ENCODE measurements at places on chromosomes 5 and 9.

GRCh38 chr5:106241409-106241808 lies 1429.3 kb downstream of the EFNA5 start:
- DNase-seq: no peak

GRCh38 chr5:138932171-138932810 lies 57.2 kb upstream of the LRRTM2 start:
- no peak for DNase-seq

DNA sequence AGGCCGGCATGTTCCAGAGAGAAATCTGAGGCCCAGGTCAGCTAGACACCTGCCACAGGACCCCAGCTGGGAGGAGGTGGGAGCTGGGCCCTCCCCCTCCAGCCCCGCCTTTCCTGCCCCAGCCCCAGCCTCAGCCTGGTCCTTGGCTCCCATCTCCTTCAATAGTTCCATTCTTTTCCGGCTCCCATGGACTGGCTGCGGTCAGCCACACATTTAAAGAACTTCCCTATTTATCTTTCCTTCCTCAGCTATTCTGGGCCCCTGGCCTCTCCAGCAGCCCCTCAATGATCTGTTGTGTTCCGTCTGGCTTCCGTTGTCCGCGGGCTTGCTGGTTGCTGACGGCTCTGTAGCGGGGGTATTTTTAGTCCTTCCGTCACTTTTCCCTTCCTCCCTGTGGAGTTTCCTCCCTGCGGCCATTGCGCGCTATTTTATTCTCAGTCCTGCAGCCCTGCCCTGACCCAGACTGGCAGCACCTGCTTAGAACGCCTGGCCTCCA lies 73.8 kb downstream of the AMBP start:
- DNase-seq: no peak

DNA sequence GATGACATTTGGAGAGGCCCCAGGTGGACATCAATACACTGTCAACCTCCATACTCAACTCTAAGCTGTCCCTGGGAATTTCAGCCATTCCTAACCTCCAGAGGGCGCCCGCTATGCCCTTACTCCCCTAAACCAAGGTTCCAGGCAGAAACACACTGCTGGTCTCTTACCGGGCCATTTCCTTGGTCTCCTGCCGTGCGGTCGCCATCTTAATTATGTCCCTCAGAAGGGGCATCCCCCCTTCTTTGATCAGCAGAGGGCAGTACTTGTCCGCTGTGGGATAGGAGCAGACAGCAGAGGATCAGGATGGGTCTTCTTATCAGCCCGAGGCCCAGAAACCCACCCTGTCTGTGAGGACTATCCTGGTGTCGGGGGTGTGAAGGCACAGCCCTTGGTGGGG lies 9.3 kb upstream of the ZDHHC12 start:
- no peak for DNase-seq

- no peak for DNase-seq
These were observed 33.2 kb upstream of the ERAP2 start for GRCh38 chr5:96843140-96843539.

DNA sequence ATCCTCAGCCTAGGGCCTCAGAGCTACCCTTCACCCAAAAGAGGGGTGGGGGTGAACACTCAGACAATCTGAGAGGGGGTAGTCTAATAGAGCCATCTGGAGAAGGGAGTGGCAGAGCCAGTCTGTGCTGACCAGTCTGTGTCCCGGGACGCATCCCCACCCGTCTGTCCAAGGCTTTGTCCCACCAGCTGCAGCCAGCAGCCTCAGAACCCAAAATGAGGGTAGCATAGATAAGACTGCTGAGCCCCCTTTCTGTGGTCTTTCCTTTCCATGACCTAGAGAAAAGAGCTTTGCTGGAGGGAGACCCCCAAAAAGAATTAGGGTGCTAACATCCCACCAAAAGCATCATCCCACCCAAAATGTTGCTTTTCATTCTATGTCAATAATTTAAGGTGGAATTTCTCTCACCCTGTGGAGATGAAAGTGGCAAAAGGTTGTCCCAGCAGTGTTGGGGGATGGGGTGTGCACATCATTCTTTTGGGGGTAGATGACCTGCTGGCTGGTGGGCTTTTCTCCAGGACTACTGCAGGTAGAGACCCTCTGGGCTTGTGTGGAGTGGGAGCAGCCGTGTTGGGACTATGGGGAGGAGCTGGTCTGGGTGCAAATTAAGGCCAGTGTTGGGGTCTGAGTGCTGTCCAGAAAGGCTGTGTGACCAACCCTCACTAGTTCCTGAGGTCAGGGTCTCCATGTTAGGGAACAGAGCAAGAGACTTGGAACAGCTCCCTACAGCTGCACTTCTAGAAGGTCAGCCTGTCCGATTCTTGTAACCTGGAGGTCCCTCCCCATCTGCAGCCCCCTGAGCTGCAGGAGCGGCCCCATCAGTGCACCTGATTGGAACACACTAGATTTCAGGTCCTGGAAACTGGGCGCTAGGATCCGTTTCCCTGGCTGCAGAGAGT lies 19.9 kb downstream of the URM1 start:
- DNase-seq: no peak

DNA sequence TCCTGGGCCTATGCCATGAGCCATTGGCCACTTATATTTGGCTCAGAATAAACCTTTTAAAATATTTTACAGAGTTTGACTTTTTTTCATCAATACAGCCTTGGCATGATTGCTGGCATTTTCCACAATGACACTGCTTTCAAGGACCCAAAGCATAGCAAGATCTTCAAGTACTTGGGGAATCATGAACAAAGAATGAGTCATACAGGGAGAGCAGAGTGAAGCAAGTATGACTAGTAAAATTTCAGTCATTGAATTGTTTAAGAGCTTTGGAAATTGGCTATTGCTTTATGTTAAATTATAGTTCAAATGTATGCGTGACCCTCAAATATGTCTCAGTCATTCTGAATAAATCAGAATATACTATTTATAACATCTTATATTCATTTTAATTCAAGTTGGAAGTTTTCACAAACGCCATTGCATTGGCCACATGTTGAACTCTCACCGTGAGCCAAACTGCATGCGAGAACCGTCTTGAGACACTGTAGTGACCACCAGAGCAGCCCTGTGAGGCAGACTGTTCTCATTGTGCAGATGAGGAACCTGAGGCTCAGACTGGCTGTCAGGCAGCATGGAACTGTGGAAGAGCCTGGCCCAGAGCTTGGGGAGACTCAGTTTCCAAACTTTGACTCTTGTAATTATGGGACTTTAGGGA lies 52.9 kb downstream of the GDNF start:
- DNase-seq: no peak

DNA sequence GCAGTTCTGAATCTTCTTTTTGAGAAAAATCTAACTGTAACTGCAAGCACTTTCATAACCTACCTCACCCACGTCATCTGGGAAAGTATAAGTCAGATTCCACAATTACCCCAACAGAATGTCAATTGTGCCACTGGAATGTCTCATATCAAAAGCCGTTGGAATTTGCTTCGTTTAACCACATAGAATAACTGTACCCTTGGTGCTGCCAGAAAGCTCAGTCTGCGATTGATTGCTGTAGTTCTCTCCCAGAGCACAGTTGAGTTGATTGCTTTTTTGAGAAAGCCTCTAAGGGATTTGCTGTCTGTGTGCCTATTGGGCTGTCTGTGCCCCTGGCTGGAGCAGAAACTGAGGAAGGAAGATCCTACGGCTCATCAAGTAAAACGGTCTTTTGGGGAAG lies 583.6 kb downstream of the TMEM38B start:
- DNase-seq: no peak

DNA sequence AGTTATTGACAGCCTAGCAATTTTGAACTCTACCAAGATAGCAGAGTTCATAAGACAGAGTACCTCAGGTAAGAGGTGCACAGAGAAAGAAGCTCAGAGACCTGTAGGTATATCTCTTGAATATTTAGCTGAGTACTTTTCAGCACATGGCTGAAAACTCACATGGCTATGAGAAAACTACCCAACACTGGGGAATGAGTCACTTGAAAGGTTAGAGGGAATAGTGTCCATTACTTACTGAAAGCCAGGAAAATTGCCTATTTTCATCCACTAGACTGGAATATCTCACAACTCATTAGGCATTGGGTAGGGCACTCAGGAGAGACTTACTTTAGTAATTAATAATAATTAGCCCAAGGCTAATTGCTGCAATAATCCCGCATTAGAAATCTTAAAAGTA lies 8.3 kb downstream of the TSLP start:
- no peak for DNase-seq

GRCh38 chr5:83472508-83473345 lies 1.2 kb downstream of the VCAN start:
- DNase-seq: no peak

GRCh38 chr9:133526721-133527321 lies 2.1 kb upstream of the MYMK start:
- DNase-seq: no peak

DNA sequence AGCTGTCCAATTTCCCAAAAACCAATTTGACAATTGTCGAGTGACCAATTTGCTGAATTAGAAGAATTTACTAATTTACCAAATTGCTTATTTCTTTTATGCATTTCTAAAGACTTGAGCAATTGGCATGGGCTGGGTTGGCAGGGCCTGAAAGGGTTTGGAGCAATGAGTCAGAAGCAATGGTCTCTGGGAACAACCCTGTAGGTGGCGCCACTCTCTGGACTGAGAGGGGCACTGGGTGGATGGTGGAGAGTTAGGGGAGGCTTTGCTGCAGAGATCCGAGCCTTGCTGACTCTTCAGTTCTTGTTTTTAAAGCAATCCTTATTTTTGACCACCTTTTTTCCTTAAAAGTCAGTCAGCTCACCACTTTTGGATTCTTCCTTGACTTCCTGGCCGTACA lies 71.5 kb upstream of the RPS23 start:
- no peak for DNase-seq

GRCh38 chr5:32839106-32839505 lies 128.0 kb downstream of the NPR3 start:
- DNase-seq: no peak

DNA sequence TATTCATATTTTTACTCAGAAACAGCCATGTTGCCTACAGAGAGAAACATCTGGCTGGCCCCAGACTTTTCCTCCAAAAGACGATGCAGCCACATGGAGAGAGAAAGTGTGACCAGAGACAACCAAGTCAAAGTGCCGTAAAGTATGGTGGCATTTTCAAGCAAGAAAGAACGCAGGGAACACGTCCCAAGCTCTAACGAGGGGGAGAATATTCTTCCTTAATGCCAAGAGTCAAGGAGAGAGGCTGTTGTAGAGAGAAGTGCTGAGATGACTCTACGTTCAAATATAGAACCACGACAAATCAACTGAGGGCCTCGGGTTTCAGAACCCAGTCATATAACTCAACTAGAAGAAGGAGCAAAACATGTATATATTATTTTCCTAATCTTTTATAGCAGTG lies 55.9 kb downstream of the FNBP1 start:
- no peak for DNase-seq

DNA sequence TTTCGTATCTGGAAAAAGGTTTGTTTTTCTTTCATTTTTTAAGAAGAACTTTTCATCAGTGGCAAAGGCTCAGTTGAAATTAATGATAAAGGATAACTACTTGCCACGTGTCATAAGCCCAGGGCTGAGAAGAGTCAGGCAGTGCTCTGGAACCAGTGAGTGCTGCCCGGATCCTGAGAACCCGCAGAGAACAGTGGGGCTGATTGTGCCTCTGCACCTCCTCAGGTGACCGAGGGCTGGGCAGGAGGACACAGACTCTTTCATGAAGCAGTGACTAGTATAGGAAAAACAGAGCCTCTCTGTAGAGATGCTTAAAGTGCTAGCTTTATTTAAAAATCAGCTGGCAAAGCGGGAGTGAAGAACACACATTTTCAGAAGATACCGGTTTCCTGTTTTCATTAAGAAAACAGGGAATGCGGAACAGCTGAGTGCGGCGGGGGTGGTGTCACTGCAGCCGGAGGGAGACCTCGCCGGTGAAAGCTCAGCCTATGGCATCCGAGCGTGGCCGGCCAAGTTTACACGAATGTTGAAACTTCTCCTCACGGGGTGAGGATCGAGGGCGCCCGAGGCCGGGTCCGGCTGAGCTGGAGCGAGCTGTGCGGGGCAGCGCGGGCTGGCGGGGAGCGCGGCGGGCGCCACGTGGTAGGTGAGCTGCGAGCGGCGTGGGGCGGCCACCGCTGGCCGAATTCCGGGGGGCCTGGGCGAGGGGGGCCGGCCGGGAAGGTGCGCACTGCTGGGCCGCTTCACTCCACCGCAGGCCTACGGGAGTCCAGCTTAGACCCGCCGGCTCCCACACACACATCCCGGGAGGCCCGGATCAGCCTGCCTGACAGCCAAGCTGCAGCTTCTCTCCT lies 134.7 kb upstream of the DMRT1 start:
- no peak for DNase-seq

DNA sequence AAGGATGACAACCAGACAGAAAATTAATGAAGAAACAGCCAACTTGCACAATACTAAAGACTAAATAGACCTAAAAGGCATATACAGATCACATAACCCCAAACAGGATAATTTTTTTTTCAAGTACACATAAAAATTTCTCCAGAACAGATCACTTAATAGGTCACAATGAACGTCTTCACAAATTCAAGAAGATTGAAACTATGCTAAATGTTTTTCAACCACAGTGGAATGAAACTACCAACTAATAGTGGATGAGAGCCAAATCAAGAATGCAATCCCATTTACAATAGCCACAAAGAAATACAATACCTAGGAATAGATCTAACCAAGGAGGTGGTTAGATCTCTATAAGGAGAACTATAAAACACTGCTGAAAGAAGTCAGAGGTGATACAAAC lies 145.8 kb downstream of the TMEM232 start:
- no peak for DNase-seq

DNA sequence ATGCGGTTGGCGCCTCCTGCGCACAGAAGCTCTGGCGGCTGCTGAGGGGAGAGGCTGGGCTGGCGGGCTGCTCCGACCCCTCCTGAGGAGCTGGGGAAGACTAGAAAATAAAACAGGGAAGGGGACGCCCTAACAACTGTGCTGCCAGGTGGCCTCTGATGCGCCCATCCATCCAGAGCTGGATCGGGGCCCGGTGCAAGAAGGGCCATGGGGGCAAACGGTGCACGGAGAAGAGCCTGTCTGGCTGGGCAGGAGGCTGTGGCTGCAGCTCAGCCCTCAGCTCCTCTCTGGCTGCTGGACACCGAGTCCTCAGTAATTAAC lies 21.0 kb upstream of the MRNIP start:
- no peak for DNase-seq

DNA sequence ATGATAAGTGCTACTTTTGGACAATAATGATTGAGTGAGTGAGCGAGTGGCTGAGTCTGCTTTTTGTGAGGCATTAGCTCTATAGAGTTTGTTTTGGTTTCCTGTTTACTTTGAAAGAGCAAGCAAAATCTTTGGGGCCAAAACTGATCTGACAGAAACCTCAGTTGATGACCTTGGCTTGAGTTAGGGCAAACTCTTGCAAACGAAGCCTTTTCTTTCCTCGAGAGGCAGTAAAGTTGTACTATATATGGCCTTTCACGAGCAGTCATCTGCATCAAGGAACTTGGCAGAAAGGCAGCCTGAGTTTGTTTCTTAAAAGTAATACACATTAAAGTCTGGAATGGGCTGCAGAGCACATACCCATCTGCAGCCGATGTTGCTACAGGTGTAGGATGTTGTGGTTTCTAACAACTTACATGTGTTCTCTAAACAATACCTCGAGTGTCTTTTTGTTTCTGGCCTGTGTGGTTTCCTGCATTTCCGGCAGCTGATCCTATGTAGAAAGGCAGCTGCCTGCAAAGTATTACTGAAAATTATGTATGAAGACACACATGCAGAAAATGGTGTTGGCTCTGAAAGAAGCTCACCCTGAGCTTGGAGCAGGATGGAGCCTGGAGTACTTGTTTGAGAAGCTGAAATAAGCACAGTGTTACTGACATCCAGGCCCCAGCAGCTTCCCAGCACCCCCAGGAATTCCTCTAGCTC lies 60.8 kb downstream of the FOXD1 start:
- DNase-seq: peak; percentile 15

All from stimulated activated CD4-positive, alpha-beta T cell treated with anti-CD3 and anti-CD28 coated beads, Interleukin-15, amount 100 ng/mL, for 1 hour (primary cell).